Activated T-helper 2 cell treated with anti-CD3 and anti-CD28 coated beads, Interferon-gamma antibody, Interleukin-2, Interleukin-4, amounts not matched to agents 10 μg/mL and 5 μg/mL and 100 μg/mL, durations not matched to agents 14 hours and 24 hours and 36 hours (primary cell): ENCODE measurements at places on chromosomes 4 and X. TPM values are rescaled to one million over a fixed set of nuclear protein-coding genes. Genes with fewer than 3 reads are reported as not detected.

DNA sequence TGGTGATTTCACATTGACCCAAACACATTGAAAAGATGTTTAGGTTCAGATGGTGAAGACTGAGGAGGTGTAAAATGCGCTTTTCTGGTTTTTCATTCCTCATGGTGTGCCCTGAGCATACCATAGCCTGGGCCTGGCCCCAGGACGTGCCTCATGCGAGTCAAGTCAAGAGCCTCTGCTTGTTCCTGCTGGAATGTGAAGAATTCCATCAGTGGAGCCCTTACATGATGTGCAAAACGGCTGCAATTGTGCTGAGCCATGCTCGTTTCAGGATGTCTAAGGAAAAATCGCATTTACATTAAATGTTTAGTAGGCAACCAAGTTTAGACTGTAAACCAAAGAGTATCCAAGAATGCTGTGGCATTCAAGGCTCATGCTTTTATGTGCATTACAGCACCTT is 34.9 kb downstream of the GYG2 start:
- no peak for DNase-seq

GRCh38 chrX:104488811-104489210 is 77.2 kb upstream of the IL1RAPL2 start:
- DNase-seq = no peak

SRPX2 gene
- total RNA-seq = not detected in 2 replicates

DNA sequence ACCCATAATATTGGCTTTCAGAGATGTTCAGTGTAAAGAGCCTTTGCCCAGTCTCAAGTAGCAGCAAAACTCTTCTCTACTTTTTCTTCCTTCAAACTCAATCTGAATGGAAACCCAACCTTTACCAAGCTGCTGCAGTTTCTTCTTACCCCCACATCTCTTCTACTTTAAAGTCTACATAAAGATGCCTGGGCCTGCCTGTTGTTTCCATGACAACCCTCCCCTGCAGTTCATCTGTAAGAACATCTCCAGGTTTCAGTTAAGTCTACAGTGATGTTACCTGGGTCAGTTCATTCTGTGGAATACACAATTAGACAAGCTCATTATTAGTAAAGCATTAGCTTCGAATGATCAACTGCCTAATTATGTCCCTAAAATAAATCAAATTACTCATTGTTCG is 81.4 kb downstream of the SPANXN3 start:
- DNase-seq = no peak

GRCh38 chr4:11446155-11446811 is 17.6 kb upstream of the HS3ST1 start:
- DNase-seq = no peak

DNA sequence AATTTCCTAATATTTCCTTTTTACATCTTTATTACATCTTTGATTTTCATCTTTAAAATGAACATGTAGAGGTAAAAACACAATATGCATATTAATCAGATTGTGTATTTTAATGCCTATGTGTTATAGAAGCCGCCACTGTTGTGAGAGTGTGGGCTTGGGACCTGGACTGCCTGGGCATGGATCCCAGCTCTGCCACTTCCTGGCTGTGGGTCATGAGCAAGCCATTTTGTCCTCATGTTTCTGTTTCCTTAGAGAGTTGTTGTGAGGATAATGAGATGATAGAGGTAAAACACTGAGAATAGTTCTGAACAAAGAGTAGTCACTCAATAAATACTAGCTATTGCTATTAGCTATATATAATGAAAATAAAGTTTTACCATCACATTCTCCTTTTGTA is 38.4 kb upstream of the SCOC start:
- DNase-seq = no peak

DNA sequence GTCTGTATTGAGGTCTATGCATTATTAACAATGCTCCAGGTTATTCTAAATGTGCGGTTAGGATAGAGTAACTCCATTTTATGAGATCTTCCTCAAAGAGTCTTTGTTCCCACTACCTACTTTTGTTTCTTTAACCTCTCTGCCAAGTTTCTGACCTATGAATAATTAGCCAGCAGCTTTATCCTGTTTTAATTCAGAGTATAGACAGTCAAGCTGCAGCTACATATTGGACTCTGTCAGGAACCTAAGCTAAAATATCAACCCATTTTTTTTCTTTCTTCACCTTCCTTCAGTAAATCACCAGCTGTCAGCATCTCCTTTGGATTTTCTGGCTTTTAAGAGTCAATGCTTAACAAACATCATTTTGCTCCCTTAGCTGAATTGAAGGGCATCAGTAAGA is 72.3 kb downstream of the TMEM47 start:
- no peak for DNase-seq

DNA sequence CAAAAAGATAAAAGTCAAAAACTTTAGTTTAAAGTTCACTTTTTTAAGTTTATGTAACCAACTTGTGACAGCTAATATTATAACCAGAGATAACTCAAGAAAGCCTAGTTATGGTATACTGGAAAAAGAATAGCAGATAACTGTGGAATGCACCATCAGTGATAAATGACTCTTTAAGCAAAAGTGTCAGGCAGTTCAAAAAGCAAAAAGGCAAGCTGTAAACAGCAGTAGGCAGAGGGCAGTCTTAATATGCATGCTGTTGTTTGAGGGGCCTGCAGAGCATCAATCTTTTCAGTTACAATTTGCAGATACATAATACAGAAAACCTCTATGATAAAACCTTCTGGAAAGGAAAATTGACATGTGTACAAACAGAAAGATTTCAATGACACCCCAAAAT is 81.8 kb upstream of the JADE1 start:
- no peak for DNase-seq

DNA sequence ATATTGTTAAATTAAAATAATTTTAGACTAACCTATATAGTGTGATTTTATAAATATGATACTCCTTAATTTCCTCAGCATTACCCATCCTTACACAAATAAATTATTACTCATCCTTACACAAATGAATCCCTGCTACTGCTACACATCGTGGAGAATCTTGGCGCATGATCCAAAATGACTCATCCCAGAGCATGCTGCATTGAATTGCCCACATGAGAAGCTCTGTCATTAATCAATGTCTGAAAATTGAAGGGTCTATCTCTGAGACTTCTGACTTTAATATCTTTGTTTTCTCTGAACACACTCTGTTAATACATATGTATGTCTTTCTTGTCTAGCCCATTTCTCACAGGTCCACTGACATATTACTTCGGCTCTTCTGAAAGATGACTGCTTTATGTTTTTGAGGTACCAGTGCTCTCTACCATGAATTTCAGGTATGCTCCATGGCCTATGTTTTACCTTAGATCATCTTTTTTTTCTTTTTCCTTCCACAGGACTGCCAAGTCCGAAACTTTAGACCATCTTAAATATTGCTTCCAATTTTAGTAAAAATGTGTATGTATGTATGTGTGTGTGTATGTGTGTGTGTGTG is 15.7 kb upstream of the DUSP21 start:
- DNase-seq = no peak

PRSS12 gene
- not detected in 2 replicates for total RNA-seq

DNA sequence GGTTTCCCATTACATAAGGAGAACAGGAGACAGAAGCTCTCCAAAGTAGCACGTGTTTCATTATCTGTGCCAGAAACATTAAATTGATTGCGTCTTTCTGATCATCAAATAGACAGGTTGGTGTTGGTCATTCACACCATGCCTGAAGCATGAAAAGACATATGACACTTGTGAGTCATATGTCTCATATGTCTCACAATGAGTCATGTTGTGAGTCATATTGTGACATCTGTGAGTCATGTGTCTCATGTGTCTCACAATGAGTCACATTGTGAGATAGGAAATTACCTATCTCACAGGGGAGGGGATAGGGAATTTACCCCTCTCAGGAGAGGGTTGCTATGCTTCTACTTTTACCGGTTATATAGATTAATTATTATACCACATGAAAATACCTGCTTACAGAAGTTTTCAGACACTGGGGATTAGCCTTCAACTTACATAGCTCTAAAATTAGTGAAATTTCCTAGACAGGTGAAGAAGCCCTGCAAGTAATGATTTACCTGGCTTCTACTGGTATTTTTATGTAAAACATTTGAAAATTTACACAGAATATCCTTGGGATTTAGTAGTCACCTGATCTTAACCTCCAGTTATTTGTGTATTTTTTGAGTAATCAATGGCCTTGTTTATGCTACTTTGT is 80.8 kb downstream of the NPFFR2 start:
- no peak for DNase-seq

DNA sequence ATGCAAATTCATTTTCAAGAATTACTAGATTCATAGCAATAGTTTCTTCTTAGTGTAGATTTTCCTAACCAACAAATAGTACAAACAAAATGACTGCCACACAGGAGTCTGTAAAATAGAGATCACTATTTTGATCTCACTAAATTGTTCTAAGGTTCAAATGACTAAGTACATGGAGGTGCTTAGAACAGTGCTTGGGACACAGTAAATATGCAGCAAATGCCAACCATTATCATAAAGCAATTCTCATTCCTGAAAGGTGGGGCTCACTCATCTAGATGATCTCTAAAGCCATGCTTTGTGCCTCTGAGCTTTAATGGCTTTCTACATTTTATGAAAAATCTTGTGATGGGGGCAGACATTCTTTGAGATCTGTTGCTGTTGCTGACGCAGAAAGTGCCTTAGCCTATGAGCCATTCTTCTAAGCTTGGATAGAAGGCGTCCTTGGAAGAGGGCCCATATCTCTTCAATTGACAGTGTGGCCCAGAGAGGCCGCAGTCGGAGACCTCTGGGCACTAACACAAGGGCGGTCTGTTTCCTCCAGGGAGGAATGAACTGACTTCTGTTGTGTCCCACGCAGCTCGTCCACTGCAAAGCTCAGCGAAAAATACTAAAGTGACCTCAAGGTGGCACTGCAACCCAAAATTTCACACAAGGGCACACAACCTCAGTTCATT is 23.5 kb downstream of the TLR10 start:
- DNase-seq = peak; percentile 32

DNA sequence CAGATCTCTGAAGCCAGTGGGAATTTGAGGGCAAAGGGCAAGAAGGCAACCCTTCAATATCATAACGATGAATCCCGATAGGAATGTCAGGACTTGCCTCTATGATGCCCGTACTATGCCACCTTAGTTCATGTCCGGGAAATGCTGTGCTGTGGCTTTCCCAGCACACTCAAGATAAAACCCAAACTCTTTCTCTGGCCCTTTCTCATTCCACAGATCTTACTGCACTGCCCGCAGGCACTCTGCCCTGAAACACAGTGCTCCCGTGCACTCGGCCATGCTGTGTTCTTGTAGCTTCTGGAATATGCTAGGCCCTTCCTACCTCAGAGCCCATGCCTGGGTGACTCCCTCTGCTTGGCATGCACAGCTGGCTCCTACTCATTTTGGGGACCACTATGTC is 26.3 kb downstream of the SORCS2 start:
- no peak for DNase-seq

DNA sequence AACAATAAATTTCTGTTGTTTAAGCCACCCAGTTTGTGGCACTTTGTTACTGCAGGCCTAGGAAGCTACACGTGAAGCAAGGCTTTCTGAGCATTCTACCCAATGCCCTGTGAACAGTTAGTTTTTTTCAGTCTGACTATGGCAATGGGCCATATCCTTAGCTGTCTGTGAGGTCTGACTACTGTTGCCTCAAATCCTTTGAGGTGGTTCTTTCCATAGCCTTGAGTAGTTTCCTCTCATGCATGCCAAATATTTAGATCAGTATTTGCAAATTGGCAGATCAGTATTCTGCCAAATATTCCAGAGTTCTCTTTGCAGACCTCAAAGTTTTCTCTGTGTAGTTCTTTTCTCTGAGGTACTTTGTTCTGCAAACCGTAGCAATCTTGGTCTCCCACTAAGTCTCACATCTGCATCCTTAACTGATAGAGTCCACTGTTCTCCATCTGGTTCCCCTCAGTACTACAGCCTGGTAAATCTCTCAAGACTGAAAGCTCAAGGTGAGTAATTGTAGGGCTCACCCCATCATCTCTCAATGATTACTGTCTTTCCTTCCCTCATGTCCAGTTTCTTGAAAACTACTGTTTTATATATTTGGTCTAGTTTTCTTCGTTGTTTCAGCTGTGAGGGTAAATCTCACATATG is 984.9 kb upstream of the INTU start:
- no peak for DNase-seq

PNMA5 gene
- not detected in 2 replicates for total RNA-seq

DNA sequence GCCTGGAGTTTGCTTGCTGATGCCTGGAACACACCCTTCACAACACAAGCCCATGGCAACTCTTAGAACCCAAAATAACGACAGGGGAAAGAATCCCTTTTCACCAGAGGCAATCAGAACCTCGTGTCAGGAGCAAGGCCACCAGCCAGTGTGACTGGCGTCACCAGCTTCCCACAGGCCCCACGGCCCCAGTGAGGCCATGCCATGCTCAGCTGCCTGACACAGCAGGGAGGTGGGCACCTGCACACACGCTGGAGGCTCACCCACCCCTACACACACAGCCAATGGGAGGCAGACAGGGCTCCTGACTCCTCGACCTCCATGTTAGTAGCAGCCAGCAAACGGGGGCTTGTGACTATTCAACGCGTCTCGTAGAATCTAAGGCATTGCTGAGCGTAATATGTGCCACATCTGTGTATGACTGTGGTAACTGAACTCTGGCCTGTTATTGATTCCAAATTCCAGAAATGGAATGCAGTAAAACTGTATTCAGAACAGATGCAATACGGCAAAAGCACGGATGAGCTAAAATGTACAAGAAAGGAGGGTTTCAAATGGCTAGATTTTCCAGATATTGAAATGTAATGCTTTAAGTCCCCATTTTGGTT is 28.5 kb downstream of the RNF212 start:
- no peak for DNase-seq

DNA sequence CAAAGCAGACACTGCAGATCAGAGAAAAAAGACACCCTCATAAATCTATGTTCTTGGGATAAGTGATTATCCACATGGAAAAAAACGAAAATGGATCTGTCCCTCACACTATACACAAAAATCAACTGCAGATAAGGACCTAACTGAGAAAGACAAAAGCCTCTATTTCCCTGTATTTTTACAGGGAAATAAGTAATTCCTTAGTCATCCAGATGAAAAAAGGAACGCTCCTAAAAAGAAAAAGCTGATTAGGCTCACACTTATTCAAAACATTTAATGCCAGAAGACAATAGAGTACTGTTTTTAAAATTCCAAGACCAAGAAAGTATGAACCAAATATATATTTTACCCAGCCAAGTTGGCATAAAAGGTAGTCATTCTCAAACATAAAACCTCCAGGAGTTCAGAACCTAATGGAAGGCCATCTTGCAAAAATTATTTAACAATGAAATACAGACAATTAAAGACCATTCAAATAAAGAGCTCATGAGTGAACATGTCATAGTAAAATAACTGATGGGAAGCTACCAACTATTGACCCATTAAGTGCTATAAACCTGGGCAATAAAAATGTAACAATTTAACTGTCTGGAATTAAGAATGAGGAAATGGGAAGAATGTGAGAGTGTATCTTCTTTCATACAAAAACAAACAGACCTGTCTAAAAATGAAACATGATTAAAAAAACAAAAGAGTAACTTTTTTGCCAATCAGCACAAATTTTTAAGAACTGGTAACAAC is 20.4 kb downstream of the PAPSS1 start:
- DNase-seq = no peak

MAB21L2 gene
- total RNA-seq = not detected in 2 replicates

CXCL1 gene
- not detected in 2 replicates for total RNA-seq

- peak; percentile 11 for DNase-seq
These were observed 47.8 kb upstream of the HSD17B10 start for GRCh38 chrX:53481816-53482465.
